ENCODE measurements at places on chromosomes 3 and 15.

GRCh38 chr3:73683706-73684105 is 59.0 kb upstream of the PDZRN3 start:
- DNase-seq = no peak

DNA sequence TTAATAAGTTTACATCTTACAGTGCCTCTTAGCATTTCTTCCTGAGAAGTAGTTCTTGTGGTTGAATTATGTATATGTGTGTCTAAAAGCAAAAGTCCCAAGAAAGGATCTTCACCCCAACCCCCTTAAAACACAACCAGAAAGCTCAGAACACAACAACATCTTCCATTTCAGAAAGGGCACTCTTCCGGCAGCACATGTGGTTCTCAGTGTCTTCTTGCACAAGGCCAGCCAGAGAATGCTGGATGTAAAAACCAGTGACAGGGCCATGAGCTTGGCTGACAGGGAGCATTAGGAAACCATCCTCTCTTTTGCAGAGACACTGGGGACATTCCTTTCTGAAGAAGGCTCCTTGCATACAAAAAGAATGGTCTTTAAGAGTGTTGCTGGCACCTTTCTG is 45.0 kb downstream of the EEFSEC start:
- no peak for DNase-seq

GRCh38 chr15:37046876-37047614 is 53.3 kb downstream of the MEIS2 start:
- DNase-seq = no peak

DNA sequence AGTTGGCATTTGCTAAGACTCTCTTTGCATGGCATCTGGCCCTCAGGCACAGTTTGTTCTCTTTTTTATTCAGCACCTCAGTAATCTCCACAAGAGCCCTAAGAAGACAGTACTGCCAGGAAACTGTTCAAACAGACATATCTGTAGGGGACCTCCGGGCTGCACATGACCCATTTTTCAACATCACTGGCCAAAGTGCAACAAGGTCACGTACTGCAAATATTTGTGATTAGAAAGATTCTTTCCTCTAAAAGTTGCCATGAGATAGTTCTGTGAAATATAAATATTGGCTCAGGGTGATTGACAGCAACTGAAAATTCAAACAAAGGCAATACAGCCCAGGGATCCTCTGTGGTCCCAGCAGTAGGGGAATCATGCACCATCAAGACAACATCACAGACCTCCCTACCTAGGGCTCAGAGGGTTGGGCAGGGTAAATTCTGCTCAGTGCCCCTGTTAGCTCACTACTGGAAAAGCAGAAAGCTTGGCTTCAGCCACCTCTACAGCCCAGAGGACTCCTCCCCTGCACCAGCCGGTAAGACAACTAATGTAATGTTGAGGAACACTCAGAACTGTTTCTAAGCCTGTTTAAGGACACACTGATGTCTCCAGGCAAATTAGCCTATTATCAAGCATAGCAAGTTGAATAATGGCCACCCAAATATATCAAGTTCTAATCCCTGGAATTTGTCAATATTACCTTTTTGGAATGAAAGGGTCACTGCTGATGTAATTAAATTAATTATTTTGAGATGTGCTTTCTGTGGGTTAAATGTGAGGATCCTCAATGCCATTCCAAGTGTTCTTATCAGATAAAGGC is 117.4 kb upstream of the LPP start:
- no peak for DNase-seq

DNA sequence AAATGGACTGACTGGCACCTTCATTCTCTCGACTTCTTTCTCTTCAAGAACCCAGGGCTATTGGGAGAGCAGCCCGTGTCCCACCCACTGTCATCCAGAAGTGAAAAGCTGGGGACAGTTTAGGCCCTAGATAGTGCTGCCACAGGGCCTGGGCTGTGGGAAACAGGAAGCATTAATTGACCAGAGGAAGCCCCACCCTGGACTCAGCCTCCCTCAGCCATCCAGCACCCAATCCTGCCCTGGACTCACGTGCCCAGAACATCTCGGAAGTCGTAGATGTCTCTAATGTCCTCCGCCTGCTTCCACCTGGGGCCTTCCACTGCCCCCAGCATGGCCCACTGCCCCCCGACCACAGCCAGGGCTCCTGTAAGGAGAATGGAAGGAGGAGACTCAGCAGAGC is 2.3 kb downstream of the CAMK1 start:
- no peak for DNase-seq

DNA sequence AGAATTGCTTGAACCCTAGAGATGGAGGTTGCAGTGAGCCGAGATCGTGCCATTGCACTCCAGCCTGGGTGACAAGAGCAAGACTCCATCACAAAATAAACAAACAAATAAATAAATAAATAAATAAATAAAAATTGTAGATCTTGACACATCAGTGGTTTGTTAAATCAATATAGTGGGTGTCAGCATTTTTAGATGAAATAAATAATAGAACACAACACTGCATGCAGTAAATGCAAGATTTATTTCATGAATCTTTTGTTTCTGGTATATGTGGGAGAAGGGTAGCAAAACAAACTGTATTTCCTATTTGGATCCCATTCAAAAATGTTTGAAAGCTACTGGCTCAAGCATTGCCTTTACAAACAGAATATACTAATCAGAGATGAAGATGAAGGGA is 35.6 kb upstream of the CHRM5 start:
- DNase-seq = no peak

DNA sequence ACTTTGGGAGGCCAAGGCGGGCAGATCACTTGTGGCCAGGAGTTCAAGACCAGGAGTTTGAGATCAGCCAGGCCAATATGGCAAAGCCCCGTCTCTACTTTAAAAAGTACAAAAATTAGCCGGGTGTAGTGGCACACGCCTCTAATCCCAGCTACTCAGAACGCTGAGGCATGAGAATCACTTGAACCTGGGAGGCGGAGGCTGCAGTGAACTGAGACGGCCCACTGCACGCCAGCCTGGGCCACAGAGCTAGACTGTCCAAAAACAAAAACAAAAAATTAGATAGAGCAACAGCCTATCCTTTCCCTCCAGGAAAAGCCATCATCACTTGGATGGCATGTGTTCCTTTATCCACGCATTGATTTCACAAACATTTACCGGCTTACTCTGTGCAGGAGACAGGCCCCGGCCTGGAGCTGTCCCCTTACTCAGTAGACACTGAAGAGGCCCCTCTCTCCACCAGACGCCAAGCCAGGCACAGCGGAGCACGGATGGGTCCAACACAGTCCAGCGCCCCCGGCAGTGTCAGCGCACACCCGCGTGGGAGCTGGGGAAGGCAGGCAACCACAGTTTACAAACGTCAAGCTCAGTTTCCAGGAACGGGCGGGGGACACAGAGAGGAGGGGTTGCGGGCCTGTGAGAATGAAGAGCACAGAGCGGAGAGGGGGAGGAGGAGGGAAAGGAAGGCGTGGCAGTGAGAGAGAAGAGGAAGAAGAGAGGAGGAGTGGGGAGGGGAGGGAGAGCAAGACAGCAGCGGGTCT is 3.1 kb downstream of the GP5 start:
- no peak for DNase-seq

DNA sequence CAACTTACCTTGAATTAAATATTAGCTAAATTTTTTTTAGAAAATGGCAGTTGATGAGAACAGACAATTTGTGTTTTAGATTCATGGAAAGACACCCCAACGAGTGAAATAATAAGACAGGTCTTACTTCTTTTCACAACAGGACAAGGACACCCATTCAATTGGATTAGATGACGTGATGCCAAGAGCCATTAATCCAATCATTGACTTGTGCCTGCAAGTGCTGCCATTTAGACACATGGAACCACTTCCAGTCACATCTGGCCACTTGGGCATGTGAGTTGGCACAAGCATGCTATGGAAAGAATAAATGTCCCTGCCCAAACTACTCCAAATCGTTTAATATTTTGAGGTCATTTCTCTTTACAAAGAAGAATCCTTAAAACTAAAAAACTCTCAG is 1308.8 kb downstream of the ROBO2 start:
- no peak for DNase-seq

- no peak for DNase-seq
Measured at GRCh38 chr3:151576511-151577137, 115.8 kb upstream of the IGSF10 start.

DNA sequence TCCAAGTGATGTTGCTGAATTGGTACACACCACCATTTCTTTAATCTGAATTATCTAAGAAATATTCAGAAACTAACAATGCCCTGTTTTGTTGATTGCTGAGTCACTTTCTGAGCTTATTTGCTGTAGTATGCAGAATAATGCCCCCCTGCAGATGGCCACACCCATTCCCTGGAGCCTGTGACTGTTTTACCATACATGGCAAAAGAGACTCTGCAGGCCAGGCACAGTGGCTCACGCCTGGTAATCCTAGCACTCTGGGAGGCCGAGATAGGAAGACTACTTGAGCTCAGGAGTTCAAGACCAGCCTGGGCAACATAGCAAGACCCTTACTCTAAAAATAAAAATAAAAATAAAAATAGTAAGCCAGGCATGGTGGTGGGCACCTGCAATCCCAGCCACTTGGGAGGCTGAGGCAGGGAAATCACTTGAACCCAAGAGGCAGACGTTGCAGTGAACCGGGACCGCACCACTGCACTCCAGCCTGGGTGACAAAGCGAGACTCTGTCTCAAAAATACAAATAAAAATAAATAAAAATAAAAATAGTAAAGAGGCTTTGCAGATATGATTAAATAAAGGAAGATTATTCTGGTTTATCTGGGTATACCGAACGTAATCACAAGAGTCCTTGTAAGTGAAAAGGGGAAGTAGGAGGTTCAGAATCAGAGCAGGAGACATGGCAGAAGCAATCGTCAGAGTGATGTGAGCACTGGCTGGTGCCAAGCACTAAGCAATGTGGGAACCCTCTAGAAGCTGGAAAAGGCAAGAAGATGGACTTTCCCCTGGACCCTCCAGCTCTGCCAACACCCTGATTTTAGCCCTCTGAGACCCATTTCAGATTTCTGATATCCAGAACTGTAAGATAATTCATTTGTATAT is 19.0 kb downstream of the PCYT1A start:
- no peak for DNase-seq

- DNase-seq = no peak
Measured at GRCh38 chr3:147702509-147702908, 293.3 kb downstream of the ZIC1 start.

DNA sequence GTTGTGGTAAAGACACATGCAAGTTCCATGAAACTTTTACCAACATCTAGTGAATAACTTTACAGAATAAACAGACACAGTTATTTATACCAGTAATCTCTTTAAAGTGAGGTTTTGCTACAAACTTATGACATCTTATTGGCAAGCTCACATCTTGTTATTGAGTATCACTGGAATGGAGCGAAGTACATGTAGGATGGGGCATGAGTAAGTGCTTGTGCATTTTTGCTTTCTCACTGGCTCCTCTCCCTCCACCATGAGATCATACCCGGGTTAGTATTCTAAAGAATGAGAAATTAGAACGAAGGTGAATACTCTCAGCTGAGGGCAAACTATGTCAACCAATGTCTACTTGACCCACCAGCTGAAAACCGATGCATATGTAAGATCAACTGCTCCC is 193.3 kb upstream of the ZNF717 start:
- no peak for DNase-seq

GRCh38 chr15:73366766-73367623 is 1.8 kb downstream of the HCN4 start:
- no peak for DNase-seq

DNA sequence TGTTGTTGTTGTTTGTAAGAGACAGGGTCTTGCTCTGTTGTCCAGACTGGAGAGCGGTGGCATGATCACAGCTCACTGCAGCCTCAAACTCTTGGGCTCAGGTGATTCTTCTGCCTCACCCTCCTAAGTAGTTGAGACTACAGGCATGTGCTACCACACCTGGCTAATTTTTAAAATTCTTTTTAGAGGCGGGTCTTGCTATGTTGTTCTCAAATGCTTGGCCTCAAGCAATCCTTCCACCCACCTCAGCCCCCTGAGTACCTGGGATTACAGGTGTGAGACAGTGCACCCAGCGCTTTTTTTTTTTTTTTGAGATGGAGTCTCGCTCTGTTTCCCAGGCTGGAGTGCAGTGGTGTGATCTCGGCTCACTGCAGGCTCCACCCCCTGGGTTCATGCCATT is 46.7 kb downstream of the TMOD3 start:
- DNase-seq = no peak

DNA sequence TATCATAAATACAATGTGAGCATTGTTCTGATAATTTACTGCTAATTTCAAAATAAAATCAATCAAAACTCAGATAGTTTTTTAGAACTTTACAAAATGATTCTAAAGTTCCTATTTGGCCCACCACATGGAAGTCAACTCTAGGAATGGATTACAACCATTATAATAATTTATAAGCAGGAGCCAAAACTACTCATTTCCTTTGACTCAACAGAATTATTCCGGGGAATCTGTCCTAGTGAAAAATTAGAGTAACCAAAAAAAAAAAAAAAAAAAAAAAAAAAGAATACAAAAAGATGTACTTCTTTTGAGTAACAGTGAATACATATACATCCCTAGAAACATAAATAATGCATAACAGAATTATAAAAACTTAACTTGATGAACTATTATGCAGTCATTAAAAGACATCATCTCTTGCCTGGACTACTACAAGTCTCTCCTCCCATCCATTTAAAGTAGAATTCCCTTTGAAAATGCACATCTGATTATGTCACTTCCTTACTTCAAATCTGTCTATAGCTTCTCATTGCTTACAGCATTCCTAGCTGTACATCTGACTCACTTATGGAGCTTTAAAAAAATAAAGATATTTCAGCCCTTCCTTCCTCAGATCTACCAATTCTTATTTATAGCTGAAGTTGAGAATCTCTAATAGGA is 43.4 kb downstream of the HDGFL3 start:
- no peak for DNase-seq

Data from T-helper 17 cell (primary cell).